CD4-positive, alpha-beta T cell treated with Interleukin-4 for 1 hour (primary cell): ENCODE measurements at places on chromosomes 5 and 9.

GRCh38 chr5:142621227-142621626 is 64.7 kb downstream of the FGF1 start:
- DNase-seq = no peak

DNA sequence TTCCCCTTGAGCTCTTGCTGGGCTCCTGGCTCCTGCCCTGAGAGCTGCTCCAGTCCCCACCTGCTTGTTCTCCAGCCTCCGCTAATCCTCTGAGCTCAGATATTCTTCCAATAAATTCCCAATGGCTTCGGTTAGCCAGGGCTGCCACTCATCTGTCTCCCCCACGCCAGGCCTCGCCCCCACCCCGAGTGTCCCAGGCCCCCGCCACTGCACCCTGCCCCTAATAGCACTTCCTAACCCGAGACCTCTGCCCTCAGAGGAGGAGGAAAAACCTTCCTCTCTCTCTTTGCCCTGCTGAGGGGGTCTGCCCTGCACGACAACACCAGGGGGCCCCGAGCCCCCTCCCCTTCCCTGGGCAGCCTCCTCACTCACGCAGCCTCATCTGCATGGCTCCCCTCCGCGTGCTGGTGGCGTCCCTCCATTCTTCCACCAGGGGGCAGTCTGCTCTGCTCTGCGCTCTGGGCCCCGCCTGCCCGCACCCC is 5.4 kb upstream of the LCN15 start:
- DNase-seq = peak; percentile 58

- no peak for DNase-seq
Observed at GRCh38 chr5:158811350-158811749, 288.4 kb downstream of the EBF1 start.

GRCh38 chr9:108696156-108696555 is 159.6 kb downstream of the ACTL7B start:
- DNase-seq = no peak

GRCh38 chr5:78215565-78215964 is 78.9 kb downstream of the AP3B1 start:
- DNase-seq = no peak

GRCh38 chr9:92325991-92326500 is 293 bp downstream of the CENPP start:
- DNase-seq = no peak

- no peak for DNase-seq
Observed at GRCh38 chr5:37991301-37992299, 151.8 kb upstream of the GDNF start.
